ENCODE measurements at places on chromosomes 7 and 10.
A peak's percentile ranks its signal among the peaks of the same experiment; 100 is the strongest.

GRCh38 chr10:75407713-75408508, 6.3 kb upstream of the ZNF503 start:
- no peak for DNase-seq

DNA sequence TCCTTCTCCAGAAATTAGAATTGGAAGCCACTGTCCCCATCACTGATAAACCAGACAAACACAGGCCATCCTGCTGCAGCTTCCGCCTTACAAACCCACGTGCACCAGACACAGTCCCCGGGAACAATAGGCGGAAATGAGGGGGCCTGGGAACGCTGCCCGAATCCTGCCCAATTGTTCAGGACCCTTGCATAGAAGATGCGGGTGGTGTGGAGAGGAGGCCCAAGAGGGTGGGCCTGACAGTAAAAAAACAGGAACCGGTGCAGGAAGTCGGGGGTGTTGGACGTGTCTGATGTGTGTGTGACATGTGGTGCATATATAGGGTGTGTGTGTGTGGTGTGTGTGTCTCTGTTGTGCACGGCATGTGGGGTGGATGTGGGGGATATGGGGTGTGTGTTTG, 26.5 kb upstream of the CHST15 start:
- peak; percentile 72 for DNase-seq

DNA sequence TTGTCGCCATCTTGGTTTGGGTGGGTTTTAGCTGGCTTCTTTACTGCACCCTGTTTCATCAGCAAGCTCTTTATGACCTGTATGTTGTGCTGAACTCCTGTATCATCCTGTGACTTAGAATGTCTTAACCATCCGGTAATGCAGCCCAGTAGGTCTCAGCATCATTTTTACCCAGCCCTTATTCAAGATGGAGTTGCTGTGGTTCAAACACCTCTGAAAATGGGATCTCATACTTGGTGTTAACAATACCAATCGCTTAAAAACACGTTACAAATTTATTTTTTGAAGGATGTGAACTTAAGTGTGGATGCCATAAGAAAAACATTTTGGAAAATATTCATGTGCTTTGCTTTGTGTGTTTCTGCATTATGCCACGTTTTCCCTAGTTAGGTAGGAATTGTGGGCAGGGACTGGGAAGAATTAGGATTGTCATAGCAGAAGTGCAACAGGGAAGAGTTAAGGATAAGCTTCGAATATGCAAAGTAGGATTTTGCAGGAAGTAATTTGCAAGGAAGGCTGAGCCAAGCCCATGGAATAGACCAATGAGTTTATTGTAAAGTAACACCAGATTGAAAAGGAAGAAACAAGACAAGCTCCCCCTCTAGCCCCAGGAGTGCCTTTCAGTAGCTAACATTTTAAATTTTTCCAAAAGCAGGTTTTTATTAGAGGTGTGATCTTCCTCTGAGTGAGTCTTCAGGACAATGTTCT, 56.4 kb downstream of the PRR15 start:
- DNase-seq: no peak

DNA sequence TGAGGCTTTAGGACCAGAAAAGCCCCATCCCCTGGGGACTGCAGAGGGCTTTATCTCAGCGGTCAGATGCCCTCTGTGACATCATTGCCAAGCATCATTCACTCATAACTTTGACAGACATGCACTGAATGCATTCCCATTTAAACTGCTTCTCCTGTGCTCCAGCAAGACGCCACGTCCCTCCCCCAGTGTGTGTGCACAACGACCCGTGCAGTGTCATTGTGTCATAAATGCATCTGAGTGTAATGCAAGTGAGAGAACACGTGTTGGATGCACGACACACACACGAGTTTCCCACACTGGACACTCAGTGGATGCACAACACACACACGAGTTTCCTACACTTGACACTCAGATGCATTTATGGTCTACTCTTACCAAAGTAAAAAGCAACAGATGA, 337.9 kb downstream of the PTPRN2 start:
- DNase-seq: no peak

- DNase-seq: no peak
Measured at GRCh38 chr7:135706038-135706742, 21.8 kb downstream of the SLC13A4 start.

DNA sequence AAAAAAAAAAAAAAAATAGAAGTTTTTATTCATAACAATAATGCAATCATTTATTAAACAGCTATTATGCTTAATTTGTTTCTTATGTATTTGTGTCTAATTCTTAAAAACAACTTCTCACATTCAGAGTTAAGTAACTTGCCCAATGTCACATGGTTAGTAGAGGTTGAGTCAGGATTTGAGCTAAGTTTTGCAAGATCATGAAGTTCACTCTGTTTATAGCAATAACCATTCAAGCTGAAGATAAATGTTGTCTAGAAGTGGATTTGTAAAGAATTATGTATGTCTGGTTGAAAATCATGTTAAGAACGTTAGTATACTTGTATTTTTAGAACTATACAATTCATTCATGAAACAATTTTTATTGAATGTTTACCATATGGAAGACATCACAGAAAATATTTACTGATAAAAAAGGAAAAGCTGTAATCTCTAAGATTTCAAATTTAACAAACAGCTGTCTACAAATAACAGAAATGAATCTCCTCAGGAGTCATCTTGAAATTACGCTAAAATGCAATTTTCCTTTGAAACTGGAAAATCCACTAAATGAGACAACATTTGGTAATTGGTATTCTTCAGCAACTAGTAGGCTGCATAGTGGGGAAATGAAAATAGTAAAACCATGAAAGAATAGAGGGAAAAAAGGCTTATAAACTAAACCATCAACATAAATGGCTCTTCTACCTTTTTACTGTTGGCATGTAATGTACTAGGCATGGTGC, 70.5 kb upstream of the AHR start:
- DNase-seq: no peak

DNA sequence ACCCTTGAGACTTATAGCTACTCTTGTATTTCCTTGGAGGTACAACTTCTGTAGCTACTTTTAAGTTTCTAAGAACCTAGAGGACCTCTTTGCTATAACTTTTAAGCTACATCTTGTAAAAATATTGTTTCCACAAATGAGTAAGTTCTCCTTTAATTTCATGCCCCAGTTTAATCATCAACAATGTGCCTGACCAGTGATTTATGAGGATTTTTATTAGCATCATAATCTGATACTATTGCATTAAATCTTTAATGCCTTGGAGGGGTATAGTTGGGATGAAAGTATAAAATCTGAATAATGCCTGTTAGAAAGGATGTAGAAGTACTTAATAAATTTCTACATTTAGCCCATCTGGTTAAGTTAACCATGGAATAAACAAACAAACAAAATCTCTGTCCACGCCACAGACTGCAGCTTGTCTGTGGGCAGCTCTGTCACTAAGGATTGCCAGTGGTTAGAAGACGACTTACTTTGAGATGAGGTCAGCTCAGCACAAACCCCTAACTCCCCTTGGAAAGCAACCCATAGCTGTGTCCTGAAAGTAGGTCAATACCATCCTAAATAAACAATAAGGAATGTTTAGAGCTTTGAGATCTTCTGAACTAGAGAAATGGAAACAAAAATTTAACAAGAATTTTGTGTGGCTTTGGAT, 18.3 kb downstream of the UBE2D1 start:
- DNase-seq: no peak

DNA sequence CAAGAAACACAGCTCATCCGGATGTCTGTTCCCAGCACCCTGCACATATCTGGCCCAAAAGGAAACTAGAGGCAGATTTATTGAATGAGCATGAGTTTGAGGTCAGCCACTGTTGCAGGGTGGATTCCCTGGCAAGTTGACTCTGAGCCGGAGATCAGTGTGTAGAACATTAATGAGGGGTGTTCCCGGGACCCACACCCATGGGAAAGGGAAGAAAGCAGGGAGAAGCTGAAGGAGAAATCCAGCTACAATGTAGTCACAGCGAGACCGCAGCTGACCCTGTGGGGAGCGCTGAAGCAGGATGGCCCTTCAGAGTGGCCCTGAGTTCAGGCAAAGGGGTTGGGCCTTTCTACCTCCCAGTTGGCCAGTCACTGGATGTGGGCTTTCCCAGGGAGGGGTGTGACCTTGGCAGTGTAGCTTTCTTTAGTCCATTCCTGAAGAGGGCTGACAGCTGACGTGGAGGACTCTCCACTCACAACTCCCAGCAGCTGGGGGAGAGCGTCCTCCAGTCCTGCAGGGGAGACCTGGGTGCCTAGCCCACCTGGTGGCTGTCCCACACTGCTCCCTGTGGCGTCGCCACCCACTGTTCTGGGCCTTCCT, 324.2 kb upstream of the ZMIZ1 start:
- DNase-seq: no peak

All from right lobe of liver (tissue), 6 donors.